ENCODE measurements at places on chromosomes 13 and 19.

DNA sequence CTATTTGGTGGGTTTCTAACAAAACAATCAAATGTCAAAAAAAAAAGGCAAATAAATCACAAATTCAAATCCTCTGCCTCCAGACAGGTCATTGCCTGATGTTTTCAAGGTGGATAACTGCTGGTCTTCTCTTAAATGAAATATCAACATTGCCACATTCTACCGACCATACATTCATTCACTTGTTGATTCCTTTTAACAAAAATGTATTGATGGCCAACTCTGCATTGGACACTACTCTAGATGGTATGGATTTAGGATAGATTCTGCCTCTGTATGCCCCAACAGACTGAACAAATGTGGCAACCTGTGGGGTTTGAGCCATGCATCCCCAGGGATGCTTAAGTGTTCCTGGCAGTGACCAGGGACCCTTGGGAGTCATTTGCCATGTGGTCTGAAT is 87.6 kb upstream of the STK24 start:
- DNase-seq: no peak

- DNase-seq: no peak
These were observed 8.9 kb downstream of the PIP5K1C start for GRCh38 chr19:3691372-3691716.

DNA sequence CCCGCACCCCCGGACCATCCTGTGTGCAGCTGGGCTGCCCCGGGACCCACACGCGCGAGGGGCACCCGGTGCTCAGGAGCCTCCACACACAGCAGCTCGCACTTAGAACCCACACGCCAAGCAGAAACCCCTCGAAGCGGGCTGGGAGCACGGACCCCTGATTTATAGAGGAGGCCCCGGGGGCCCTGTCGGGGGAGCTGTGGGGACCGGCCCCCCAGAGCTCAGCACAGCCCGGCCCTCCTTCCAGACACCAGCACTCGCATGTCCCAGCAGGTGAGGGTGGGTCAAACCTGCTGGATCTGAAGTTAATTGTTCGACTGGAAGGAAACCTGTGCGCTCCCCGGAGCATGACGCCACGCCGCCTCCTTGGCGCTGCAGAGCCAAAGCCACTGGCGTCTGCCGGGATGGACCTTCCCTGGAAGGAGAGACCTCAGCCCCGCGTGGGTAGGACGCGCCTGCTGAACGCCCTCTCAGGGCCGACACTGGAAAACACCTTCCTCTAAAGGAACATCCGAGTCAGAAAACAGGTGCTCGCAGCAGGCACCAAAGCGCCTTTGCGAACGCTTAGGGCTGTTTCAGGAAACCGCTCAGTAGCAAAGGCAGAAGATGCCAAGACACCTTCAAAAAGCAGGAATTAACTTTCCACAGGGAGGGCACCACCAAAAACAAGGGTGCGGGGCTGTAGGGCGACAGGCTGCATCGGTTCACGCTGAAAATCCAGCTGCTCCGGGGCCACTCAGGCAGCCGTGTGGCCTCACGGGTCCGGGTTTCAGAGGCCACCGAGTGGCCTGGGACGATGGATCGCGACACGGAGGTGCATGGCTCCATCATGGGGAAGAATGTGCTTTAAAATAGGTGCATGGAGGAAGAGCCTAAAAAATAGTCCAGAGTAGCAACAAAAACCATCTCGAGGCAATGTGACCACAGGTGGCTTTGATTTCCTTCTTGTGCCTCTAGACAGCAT is 37.8 kb upstream of the GRTP1 start:
- no peak for DNase-seq

DNA sequence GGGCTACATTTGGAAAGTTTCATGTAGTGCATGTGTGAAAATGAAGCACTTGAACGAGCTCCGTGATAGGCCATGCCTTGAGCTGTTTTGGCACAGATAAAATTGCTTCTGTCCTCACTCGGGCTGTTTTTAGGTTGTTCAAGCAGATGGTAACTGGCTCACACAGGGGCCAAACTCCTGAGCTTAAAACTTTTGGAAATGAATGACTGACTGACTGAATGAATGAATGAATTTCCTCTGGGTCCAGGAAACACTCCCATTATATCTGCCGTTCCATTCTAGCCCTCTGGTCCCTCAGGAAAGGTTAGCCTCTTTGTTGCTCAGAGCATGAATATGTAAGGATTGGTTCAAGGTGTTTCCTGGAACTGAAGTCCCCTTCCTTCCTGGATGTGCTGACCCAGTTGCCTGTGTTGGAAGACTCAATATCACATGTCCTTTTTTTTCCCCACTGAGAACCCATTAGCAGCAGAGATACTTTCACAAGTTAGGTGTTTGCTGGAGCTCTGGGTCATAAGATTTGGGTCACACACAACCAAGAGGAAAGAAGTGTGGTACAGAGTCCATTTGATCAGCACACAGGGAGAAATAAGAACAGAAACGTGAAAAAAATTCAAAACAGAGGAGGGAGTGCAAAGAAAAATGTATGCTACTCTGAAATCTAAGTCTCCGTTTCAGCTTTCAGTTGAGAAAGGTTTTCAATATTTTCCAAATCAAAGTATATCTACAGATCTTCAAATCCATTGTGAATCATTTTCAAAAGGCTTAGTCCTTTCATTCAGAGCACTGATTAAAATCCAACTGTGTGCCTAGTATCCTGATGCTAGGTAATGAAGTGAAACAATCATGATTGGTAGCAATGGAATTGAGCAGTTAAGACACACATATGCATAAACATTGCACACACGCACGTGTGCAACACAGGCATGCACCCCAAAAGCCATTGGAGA is 18.9 kb downstream of the MBNL2 start:
- DNase-seq: no peak

- DNase-seq: no peak
These were observed 11.6 kb downstream of the TPM4 start for GRCh38 chr19:16087940-16088339.

DNA sequence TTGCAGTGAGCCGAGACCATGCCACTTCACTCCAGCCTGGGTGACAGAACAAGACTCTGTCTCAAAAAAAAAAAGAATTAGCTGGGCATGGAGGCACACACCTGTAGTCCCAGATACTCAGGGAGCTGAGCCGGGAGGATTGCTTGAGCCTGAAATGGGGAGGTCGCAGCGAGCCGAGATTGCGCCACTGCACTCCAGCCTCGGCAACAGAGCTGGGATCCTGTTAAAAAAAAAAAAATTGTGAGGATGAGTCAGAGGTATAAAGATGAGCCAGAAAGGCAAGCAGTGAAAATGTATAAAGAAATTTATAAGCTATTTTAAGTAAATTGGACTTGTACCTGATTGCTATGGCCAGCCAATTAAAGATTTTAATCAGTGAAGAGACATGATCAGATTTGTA is 21.1 kb downstream of the KBTBD6 start:
- DNase-seq: no peak

- no peak for DNase-seq
These were observed 38.6 kb downstream of the TNFRSF19 start for GRCh38 chr13:23608701-23609413.

DNA sequence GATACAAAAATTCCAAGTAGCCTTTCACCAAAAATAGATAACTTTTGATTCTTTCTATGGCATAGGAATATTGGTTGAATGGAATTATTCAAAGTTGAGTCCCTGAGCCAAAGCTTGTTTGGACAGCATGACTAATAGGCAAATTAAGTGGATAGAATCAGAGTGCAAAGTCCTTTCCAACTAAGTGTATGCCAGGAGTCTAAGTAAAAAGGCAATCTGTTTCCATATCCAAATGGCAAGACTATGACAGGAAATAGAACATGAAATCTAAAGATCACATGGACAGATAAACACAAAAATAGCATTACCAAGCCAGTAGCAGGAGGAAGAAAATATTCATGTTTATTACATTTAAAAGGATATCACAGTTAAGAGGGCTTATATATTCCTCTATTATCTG is 804.6 kb downstream of the SLITRK6 start:
- DNase-seq: no peak

DNA sequence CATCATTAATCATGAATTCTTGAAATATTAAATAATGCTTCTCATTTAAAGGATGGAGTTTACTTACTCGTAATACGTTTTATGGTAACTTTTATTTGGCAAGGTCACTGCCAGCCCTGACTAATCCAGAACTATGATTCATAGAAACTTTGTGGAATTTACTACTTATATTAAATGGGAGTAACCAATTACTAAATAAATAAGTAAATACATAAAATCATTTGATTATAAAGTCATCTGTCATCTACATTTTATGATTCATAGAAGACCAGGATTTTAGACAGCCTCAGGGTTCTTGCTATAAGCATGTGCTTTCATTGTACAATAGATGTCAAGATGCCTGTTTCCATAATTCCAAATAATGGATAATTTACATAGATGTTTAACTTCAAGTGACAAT is 611.1 kb downstream of the TBC1D4 start:
- DNase-seq: no peak

GRCh38 chr13:70370924-70371323 is 262.7 kb upstream of the KLHL1 start:
- DNase-seq: no peak

DNA sequence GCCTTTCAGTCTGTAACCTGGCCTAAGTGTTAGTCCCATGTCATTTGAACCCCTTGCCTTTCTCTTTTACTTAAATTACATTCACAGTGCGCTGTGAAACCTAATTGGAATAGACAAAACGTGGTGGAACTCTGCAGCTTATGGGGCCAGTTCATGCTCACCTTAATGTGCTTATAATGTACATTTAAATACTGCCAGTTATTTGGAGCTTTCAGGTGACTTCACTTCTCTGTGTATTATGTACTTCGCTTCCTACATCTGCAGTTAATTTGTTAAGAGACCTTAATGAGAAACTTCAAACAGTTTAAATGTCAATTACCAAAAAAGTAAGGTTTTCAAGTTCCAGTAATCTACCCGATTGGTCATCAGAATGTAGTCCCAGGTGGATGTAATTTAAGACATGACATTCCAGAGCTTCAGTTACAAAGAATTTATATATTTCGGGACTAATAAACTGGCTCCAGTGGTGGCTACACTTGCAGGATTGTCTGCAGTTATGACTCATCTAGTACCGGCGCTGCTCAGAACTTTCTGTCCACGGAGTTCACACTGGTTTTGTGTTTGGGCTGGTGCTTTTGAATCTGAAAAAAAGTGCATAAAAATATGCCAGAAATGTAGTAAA is 125.3 kb downstream of the TM9SF2 start:
- no peak for DNase-seq

- DNase-seq: no peak
These were observed 490.0 kb upstream of the SGCG start for GRCh38 chr13:22690756-22691155.

DNA sequence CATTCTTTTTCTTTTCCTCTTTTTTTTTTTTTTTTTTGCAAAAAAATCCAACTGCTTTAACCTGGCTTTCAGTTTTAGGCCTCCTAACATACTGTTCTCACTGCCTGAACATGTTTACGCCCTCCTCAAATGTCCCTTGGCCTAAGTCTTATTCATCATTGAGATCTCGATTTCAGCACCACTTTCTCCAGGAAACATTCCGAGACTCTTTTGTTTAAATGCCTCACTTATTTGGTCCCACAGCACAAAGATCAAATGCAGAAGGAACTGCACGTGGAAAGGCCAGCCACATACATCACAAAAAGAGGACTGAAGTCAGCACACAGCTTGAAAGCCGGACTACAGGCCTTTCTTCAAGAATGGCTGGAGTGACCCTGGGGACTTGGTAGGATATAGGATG is 79.2 kb upstream of the POMP start:
- no peak for DNase-seq

All from AG04450 (cell line).